Thoracic aorta endothelial cell (primary cell): ENCODE measurements at places on chromosomes 11 and 22. TPM values are rescaled to one million over a fixed set of nuclear protein-coding genes. Genes with fewer than 3 reads are reported as not detected.

The ANO5 gene
- 2.8 and 8.4 TPM in 2 replicates for total RNA-seq

The OR51B4 gene
- total RNA-seq: not detected in 2 replicates

The GPR83 gene
- not detected in 2 replicates for total RNA-seq

The OR10A2 gene
- total RNA-seq: not detected in 2 replicates

The HMOX1 gene
- total RNA-seq: 91.4 and 96.1 TPM in 2 replicates

The OR5A1 gene
- not detected in 2 replicates for total RNA-seq

The HOATZ gene
- total RNA-seq: not detected in 2 replicates

The CYTH4 gene
- 0.13 TPM in 1 of 2 replicates, not detected in the other for total RNA-seq

The HBD gene
- not detected in 2 replicates for total RNA-seq

The RCOR2 gene
- 0.36 and 0.40 TPM in 2 replicates for total RNA-seq

The CCDC73 gene
- not detected in 2 replicates for total RNA-seq

The POU2AF3 gene
- not detected in 2 replicates for total RNA-seq

The ESAM gene
- 136 and 154 TPM in 2 replicates for total RNA-seq

The GAL gene
- total RNA-seq: 5.3 and 9.3 TPM in 2 replicates

The ISX gene
- not detected in 2 replicates for total RNA-seq

The CHRM1 gene
- not detected in 2 replicates for total RNA-seq

The TMEM191C gene
- total RNA-seq: 0.07 and 0.40 TPM in 2 replicates

The KBTBD3 gene
- total RNA-seq: 5.6 and 6.3 TPM in 2 replicates

The CLMP gene
- total RNA-seq: 9.2 and 11.0 TPM in 2 replicates

The MYBPC3 gene
- not detected in 2 replicates for total RNA-seq

The SYCE3 gene
- total RNA-seq: not detected in 2 replicates

The OR10D3 gene
- under 0.01 TPM in 1 of 2 replicates, not detected in the other for total RNA-seq

The UBXN1 gene
- total RNA-seq: 96.7 and 129 TPM in 2 replicates

The MIAT gene
- 0.43 and 0.66 TPM in 2 replicates for total RNA-seq

The BEST1 gene
- total RNA-seq: under 0.01 and 0.14 TPM in 2 replicates

The DRG1 gene
- total RNA-seq: 94.1 and 96.9 TPM in 2 replicates

The OR8D4 gene
- under 0.01 TPM in 1 of 2 replicates, not detected in the other for total RNA-seq

The ADM gene
- total RNA-seq: 56.8 and 114 TPM in 2 replicates

The GSC2 gene
- not detected in 2 replicates for total RNA-seq

The ANO9 gene
- total RNA-seq: under 0.01 TPM in 1 of 2 replicates, not detected in the other

The GAB4 gene
- total RNA-seq: not detected in 2 replicates

The KLHDC7B gene
- total RNA-seq: not detected in 2 replicates

The USP2 gene
- total RNA-seq: 0.13 and 0.43 TPM in 2 replicates

The UPK3A gene
- not detected in 2 replicates for total RNA-seq

The NAA40 gene
- total RNA-seq: 19.8 and 23.0 TPM in 2 replicates

The KCNJ5 gene
- not detected in 2 replicates for total RNA-seq

The OSBP2 gene
- 6.0 and 10.8 TPM in 2 replicates for total RNA-seq

The CD82 gene
- 12.2 and 12.4 TPM in 2 replicates for total RNA-seq

The SAA4 gene
- total RNA-seq: not detected in 2 replicates

The FBLN1 gene
- total RNA-seq: 0.14 and 0.66 TPM in 2 replicates

The TMEM123 gene
- total RNA-seq: 242 and 254 TPM in 2 replicates

The SLC22A9 gene
- total RNA-seq: not detected in 2 replicates

The TMA7B gene
- not detected in 2 replicates for total RNA-seq

The OR56A1 gene
- under 0.01 TPM in 1 of 2 replicates, not detected in the other for total RNA-seq

The CATSPER1 gene
- not detected in 2 replicates for total RNA-seq

The AQP11 gene
- 0.29 and 0.53 TPM in 2 replicates for total RNA-seq

The ACRV1 gene
- total RNA-seq: not detected in 2 replicates

The RAB36 gene
- total RNA-seq: 1.5 and 3.3 TPM in 2 replicates
